Dermis blood vessel endothelial cell (primary cell): ENCODE measurements at places on chromosomes 1 and 21.

DNA sequence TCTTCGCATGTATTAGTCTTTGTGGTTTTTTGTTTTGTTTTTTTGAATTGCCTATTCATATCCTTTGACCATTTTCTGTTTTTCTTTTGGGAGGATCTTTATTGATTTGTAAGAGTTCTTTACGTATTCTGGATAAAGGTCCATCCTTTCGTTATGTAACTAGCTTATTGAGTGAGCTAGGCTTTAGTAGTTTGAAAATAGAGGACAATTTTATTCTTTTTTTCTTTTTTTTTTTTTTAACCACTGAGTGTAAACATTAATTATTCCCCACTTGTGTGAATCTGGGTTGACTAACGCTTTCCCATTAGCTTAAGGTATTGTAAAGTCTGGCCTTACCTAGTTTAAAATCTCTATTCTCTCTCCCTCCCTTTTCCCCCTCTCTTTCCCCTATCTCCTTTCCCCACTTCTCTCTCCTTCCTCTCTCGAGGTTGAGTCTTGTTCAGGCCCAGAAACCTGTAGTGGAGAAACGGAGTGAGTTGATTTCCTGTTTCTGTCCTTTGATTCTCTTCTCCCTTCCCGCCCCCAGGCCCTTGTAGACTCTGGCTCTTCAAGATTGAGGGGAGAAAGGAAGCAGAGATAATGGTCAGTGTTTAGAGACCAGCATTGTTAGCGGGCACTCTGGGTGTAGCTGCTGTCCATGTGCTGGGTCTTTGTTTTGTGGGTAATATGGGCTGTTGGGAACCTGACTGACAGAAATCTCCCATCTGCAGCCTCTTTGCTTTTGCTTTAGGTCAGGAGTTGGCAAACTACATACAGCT is 1.5 kb downstream of the MORC3 start:
- DNase-seq: peak; percentile 63

- DNase-seq: no peak
These were observed 10.2 kb downstream of the SLC45A3 start for GRCh38 chr1:205670150-205670446.

- DNase-seq: no peak
These were observed 12.9 kb upstream of the CTSK start for GRCh38 chr1:150820730-150821512.

DNA sequence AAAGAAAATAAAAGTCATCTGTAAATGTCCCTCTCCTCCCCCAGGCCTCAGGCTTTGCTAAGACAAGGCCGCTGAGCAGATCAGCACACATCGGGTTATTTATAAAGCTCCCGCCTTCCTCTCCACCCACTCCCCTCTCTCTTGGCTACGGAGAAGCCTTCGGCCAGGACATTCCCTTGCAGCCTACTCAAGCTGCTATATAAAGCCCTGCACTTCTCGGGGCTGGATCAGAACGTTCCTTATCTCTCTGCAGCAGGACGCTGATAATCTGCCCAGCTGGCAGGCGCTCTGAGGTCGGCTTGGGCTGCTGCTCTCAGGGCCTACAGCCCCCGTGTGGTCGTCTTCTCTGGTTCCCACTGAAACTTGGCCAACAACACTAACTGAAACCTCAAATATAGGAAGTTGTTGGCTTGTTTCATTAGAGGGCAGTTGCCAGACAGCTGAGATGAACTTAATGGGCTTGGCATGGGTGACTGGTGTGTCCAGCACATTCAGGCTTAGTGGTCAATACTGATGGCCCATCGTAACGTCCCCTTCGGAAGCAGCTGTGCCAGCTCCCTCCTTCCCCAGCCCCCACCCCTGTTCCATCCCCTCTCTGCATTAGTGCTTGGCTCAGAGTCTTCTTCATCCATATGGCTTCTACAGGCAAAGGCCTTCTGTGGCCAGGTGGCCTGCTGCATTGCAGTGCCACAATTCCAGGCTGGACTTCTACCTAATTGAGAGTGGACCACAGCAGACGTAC is 64.6 kb downstream of the IER5 start:
- DNase-seq: peak; percentile 95

- no peak for DNase-seq
These were observed 29.7 kb upstream of the PLCH2 start for GRCh38 chr1:2446394-2446793.

DNA sequence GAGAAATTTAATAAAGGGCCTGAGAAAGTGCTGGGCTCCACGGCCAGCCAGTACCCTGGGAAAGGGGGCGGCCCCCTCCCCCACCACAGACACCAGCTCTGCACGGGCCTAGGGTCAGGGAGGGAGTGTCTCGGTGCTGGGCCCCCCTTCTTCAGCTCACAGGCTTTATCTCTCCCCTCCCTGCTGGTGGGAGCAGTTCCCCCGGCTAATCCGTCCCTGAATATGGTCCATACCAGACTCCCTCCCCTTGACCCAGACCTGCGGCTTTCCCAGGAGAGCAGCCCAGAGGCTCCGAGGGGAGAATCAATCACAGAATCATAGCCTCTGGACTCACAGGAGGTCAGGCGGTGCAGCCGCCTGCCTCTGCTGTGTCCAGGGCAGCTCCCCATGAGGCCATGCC is 26.0 kb upstream of the RSPO1 start:
- no peak for DNase-seq

- no peak for DNase-seq
These were observed 1.7 kb downstream of the COL8A2 start for GRCh38 chr1:36123356-36123755.

- DNase-seq: no peak
These were observed 56.3 kb downstream of the PALMD start for GRCh38 chr1:99702221-99702620.

DNA sequence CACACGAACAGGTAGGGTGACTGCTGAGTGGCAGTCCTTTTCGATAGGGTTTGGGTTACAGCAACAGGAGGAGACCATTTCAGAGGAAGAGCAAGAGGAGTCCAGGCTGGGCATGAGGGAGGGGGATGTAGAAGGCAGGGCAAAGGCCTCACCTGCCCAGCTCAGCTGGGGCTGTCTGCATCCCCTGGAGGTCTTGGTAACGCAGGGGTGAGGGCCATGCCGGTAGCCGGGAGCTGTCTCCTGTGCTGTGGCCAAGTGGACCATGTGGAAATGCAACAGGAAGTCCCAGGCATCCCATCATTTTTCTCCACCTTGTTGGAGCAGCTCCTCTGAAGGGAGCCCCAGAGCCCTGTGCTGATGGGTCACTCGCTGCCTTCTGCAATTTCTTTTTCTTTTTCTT is 105.4 kb upstream of the C1orf174 start:
- DNase-seq: no peak

GRCh38 chr1:10187026-10187334 is 23.4 kb upstream of the KIF1B start:
- DNase-seq: no peak

GRCh38 chr1:57204942-57205787 is 218.7 kb downstream of the DAB1 start:
- DNase-seq: no peak

GRCh38 chr1:155125511-155125945 is 2.1 kb upstream of the EFNA1 start:
- peak; percentile 32 for DNase-seq

DNA sequence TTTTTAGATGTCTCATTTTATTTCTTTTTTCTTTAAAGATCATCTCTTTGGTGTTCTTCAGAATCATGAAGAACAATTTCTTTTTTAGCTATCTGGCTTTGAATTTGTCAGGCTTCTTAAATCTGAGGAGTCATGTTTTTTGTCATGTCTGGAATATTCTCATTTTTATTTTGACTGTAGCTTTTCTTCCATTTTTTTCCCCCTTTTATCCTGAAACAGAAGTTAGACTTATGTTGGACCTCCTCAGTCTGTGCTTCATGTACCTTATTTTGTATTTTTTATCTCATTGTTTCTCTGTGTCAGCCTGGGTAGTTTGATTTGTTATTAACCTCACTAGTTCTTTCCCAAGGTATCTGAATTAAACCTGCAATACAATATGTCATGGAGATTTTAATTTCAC is 319.2 kb upstream of the ADGRL4 start:
- no peak for DNase-seq

- DNase-seq: peak; percentile 45
These were observed 683 bp downstream of the LRRC8D start for GRCh38 chr1:89821322-89822108.

DNA sequence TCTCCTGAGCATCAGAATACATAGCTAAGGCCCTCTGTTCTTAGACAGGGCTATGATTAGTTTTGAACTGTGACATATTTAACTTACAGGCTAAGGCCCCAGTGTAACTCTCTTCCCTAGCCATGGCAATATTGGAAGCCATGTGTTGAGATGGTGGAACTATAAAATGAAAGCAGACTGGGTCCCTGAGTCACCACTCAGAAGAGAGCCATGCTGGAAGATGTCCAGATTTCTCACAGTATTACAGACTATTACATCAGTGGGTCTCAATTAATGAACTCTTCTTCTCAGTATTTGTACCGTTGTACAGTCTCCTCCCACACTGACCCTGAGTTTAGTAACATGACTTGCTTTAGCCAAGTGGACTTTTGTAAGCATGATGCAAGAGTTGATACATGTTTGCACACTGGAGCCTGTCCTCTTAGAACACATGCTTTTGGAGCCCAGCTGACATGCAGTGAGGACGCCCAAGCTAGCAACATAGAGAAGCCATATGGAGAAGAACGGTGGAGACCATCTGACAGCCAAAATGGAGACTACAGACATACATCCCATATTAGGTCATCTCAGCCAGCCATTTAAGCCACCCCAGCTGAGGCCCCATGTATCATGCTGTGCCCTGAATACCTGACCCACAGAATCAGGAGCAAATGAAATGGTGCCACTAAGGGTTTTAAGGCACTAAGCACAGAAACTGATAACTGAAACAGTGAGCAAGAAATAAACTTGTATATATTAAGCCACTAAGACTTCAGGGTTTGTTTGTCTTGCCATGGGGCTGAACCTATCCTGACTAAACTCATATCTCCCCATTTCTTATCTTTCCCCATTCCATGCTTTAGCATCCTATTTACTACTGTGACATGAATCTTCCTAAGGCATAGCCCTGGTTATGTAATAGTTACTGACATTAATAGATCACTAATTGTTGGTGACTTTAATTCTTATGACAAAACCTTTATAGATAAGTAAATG is 24.4 kb downstream of the TBX15 start:
- no peak for DNase-seq

DNA sequence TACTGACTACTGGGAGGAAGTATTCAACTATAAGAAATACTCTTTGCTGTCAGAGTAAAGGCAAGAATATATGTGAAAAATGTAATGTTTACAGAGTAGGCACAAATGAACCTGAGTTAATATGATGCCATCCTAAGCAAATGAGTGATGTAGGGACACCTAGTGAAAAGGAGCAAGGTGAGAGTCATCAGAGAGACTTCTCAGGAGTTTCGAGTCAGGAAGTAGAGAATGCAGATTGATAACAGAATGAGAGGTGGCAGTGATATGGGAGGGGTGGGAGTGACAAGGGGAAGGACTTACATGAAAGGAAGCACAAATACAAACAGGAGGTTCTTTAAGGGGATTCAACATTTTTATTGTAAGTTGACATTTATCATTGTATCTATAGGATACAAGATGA is 10.2 kb downstream of the PRCC start:
- no peak for DNase-seq

DNA sequence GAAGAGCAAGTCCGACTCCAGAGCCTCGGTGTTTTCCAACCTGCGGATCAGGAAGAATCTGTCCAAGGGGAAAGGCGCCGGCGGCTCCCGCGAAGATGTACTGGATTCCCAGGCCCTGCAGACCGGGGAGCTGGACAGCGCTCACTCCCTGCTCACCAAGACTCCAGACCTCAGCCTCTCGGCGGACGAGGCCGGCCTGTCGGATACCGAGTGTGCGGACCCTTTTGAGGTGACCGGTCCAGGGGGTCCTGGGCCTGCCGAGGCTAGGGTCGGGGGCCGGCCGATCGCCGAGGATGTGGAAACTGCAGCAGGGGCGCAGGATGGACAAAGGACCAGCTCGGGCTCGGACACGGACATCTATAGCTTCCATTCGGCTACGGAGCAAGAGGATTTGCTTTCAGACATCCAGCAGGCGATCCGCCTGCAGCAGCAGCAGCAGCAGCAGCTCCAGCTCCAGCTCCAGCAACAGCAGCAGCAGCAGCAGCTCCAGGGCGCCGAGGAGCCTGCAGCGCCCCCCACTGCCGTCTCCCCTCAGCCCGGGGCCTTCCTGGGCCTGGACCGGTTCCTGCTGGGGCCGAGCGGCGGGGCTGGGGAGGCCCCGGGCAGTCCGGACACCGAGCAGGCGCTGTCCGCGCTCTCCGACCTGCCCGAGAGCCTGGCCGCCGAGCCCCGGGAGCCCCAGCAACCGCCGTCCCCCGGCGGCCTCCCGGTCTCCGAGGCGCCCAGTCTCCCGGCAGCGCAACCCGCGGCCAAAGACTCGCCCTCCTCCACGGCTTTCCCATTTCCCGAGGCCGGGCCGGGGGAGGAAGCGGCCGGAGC is 827 bp downstream of the FMN2 start:
- DNase-seq: peak; percentile 60

DNA sequence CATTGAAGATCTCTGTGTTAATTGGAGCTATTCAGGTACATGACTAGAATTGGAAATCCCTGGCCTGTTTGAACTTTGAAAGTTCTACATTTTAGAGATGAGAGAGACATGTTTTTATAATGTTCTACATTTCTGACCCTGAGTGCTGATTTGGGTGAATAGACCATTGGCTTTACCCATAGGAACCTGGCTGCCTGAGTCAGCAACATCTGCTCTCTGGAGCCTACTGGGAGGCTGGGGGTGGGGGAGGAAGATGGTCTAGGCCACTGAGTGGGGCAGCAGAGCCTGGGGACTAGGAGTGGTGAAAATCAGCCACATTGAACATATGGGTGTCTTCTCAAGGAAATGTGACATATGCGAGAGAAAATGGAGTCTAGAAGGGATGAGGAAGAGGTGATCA is 1.4 kb upstream of the VANGL1 start:
- DNase-seq: no peak

DNA sequence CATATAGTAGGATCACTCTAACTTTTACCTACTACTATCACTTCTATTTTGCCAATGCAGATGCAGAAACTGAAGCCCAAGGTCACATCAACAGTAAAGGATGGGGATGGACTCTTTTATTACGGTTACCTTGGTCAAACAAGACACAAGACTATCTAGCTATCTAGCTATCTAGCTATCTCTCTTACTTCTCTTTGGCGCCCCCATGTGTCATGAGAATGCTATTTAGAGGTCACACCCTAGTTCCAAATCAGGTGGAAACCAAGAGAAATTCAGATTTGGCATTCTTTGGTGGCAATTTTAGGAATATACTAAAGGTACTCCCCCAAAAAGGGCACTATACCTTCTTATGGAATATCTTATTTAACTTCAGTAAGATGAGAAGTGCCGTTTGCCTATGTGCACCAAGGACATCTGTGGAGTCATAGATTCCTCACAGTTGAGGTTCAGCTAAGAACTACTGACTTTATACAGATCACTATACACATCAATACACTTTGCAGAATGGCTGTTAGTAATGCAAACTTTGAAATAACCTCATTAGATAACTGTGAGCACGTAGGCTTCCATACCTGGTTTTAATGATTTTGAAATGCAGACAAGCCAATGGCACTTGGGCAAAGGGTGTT is 6.7 kb downstream of the ZNF648 start:
- peak; percentile 58 for DNase-seq

GRCh38 chr1:95073446-95073845 is 695 bp upstream of the ALG14 start:
- DNase-seq: peak; percentile 14
